ENCODE measurements at places on chromosomes 16 and 17.

- DNase-seq = no peak
These were observed 135.4 kb upstream of the SOX9 start for GRCh38 chr17:71985111-71986039.

DNA sequence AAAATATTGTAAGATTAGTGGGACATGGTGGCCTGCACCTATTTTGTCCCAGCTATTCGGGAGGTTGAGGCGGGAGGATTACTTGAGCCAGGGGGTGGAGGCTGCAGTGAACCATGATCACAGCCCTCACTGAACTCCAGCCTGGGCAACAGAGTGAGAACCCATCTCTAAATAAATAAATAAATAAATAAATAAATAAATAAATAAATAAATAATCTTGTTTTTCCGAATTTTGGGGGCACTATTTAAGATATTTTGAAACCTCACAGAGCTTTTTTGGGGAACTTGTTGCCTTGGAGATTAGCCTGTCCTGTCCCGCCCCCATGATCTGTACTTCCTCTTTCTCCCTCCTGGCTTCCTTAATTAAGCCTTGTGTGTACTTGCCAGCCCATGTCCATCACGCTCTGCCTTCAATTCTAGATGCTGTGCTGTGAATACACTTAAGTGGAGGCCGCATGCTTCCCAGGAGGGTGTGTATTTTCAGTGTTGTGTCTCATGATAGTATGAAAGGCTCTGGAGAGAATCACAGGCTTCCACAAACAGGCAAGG is 4.4 kb downstream of the LGALS9 start:
- no peak for DNase-seq

GRCh38 chr17:56269556-56270389 is 116.5 kb downstream of the ANKFN1 start:
- DNase-seq = no peak

DNA sequence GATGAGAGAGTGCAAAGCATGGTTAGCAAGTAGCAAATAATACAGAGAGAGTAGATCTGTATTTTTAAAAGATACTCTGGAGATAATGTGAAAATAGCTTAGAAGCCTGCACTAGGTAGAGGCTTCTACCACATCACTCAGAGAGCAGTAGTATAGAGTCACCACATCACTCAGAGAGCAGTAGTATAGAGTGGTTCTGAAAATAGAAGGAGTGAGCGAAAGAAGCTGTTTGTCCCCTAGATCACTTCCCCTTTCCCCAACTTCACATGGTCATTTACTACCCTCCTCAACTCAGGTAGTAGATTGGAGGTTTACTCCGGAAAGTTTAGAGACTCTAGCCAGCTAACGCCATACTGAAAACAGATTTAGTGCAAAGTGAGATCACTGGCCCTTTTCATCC is 17.1 kb downstream of the DGKE start:
- DNase-seq = no peak

DNA sequence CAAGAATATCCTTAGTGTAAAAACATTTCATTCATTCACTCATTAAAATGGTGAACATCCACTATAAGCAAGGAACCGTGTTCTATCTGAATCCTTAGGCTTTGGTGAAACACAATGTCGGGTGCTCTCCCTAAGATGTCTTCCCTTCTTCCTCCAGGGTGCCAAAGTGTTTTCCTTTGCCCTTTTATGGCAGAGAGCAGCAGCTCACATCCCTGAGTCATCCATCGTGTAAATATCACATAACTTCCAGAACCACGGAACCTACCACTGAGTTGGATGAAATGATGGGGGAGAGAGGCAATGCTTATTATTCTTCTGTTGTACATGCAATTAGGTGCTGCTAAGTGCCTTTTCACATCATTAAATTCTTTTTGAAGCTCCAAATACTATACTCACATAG is 50.2 kb downstream of the DNAH3 start:
- no peak for DNase-seq

- no peak for DNase-seq
These were observed 109.2 kb downstream of the CCT6B start for GRCh38 chr17:34851961-34852540.

- no peak for DNase-seq
These were observed 11.7 kb upstream of the CD300H start for GRCh38 chr17:74578979-74579378.

DNA sequence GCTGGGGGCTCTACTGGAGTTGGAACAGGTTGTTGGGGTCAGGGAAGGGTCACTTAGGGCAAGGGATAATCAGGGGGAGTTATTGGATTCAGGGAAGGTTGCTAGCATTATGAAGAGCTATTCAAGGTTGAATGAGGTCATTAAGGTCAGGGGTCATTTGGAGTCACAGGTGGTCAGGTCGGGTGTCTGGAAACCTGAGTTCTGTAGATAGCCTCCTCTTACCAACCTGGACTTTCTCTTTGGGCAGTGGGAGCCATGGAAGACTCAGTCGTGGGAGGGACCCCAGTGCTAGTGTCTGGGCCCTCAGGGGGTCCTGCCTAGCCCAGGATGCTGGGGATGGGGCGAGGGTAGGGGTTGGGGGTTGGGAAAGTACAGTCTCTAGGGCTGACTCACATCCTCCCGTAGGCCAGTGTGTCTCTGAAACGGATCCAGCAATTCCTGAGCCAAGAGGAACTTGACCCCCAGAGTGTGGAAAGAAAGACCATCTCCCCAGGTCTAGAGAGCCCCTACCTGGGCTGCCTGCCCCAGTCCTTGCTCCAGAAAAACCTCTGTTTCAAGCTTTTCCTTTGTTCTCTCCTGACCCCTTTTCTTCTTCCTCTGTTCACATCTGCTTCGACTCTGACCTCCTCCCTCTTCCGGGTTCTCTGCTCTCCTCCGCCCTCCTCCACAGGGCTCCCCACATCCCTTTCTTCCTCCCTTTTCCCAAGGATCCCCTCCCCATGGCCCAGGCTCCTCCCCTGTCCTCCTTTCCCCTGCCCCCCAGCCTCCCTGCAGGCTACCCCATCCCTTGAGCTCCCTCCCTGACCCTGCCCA is 33.5 kb downstream of the ABCC3 start:
- no peak for DNase-seq

DNA sequence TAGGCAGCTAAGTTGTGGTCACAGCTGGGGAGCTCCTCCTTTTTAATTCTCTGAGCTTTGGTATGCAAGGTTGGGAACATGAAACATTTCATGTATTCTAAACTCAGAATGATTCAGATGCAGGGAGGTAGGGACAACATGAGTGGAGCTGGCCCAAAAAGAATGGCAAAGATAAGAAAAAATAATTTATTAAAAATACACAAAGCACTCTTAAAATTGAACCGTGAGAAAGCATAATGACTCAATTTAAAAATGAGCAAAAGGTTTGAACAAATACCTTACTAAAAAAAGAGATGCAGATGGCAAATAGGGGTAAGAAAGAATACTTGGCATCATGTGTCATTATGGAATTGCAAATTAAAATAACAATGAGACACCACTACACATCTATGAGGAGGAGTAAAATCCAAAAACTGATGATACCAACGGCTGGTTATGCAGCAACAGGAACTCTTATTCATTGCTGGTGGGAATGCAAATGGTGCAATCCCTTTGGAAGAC is 175.6 kb upstream of the IRX3 start:
- no peak for DNase-seq

GRCh38 chr17:55812323-55812722 is 61.5 kb downstream of the PCTP start:
- DNase-seq = no peak
